ENCODE measurements at places on chromosomes 5 and 9. TPM values are rescaled to one million over a fixed set of nuclear protein-coding genes. Genes with fewer than 3 reads are reported as not detected.
A peak's percentile ranks its signal among the peaks of the same experiment; 100 is the strongest.

Gene CDC26
- 29.6 TPM for polyA plus RNA-seq

DNA sequence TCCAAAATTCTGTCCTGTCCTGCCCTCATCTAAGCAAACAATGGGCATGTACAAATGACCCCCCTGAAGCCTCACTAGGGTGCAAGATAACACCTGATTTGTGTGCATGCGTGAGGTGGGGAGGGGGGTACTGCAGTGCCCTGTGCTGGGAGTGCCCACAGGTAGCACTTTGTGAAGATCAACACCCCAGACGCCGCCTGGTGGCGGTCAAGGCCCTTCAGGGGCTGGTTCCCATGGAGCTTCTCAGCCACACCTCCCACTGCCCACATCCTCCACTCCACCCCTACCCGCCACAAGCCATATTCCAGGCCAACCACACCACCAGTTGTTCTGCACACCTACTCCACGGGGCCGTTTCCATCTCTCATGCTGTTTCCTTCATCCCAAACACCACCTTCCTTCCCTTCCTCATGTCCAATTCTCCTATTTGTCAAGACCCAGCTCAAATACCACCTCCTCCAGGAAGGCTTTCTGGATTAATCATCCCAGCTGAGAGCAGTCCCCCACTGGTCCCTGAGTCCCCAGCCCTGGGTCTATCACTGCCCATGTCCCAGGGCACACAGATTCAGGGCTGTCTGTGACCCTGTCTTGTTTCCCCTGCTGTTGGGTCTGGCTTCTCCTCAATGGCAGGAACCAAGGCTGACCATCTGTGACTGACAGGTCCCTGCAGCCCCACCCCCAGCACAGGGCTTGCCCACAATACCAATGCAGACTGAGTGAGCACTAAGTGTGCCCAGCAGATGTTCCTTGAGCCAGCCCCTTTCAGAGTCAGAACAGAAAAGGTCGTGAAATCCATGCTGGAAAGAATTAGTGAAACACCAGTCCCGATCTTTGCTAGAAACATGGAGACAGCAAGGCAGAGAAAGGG lies 178.4 kb downstream of the PAX5 start:
- DNase-seq, result peak; percentile 43

GRCh38 chr5:151952238-151952637 lies 27.6 kb upstream of the GLRA1 start:
- no peak for DNase-seq

GRCh38 chr5:146357126-146357525 lies 18.5 kb downstream of the POU4F3 start:
- no peak for DNase-seq

GRCh38 chr9:130213911-130214761 lies 41.9 kb downstream of the NCS1 start:
- peak; percentile 80 for DNase-seq

- DNase-seq, result no peak
Measured at GRCh38 chr5:984774-985173, 23.8 kb upstream of the NKD2 start.

DNA sequence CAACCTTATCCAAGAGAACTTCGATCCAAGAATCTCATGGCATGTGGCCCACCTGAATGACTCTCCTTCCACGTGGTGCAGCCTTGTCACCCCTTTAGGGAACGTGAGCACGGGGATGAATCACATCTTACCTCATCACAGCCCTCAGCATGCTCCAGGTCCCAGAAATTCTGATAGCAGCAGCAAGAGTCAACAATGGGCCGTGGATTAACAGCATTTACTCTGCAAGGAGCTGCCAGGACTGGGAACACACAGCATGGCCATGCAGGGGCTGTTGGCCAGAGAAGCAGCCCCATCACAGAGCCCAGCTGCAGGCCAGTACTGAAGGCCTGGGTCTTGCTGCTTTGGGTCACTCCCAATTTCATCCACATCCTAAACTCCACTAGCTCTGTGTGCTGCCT lies 150.4 kb downstream of the C5orf15 start:
- no peak for DNase-seq

DNA sequence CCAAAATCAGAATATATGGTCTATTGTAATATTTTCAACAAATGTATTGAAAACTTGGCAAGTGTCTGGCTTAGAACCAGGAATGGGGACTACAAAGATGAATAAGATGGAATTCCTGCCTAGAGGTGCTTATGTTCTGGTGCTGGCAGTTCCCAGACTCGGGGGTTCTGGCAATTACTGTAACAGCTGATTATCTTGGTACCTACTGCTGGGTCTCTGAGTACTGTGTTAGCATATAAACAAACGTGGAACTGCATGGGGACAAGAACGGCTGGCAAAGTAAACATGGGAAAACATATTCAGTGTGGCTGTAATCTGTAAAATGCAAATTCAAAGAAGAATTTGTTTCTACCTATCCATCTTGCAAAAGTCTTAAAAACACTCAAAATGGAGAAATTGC lies 89.9 kb downstream of the SLC24A2 start:
- no peak for DNase-seq

GRCh38 chr9:5191985-5192384 lies 6.5 kb upstream of the INSL6 start:
- DNase-seq, result no peak

- no peak for DNase-seq
Measured at GRCh38 chr5:61735531-61735930, 403.5 kb downstream of the ZSWIM6 start.

All from SK-N-SH (cell line).